GM20000 (cell line): ENCODE measurements at places on chromosomes 12 and 14.

GRCh38 chr14:52068615-52069306, at the start of gene NID2:
NID2 (minus strand) TSS chr14:52069059; CDS start chr14:52068994, 65 bp downstream.
- peak; percentile 65 for DNase-seq

DNA sequence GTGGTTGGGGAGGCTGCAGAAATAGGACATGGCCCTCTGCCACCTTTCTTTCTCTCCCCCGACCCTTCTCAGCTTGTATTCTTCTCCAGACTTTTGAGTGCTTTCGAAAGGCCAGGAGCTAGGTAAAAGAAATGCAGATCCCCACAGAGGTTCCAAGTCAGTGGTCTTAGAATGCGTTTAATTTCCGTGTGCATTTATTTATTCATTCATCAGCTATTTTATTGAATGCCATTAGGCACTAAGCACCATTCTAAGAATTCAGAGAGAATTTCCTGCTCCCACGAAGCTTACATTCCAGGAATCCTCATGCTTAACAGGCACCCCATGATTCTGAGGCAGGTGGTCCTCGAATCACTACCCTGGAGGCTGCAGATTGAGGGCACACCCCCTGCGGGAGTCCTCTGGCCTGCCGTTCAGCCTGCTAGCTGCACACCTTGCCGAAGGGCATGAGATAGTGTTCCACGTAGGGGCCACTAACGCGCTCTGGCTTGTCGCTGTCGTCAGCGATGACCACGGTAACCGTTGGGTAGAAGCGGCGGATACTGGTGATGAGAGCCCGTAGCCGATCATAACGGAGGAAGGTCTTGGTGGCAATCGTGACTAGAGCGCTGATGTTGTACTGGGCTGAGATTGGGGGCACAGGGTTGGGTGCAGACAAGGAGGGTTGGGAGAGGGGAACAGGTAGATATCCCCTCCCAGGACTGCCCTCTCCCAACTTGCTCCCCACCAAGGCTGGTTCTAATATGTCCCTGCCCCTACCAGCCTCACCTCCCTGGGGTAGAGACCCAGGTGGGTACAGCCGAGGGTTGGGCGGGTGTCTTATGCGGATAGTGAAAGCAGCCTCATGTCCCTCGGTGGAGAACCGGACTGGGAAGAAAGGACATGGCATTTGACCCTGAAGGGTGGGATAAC, 4.5 kb downstream of the B4GALNT1 start:
- no peak for DNase-seq

GRCh38 chr12:91017043-91017442, 12.3 kb upstream of the EPYC start:
- no peak for DNase-seq

DNA sequence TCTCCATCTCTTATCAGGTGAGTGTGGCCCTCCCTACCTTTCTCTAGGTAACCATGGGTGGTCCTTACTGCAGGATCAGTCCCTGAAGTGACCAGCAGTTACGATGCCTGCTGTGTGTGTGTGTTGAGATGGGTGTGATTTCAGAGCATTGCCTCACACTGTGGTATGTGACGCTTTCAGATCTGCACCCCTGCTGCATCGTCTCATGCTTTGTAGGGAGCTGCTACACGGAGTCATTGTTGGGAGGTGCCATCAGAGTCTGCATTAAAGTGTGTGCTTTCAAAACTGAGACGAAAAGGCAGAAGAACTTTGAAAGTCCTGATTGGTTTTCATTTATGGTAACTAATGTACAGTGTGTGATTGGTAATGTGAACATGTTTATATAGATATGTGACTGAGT, 150.5 kb downstream of the PELI2 start:
- DNase-seq: no peak

DNA sequence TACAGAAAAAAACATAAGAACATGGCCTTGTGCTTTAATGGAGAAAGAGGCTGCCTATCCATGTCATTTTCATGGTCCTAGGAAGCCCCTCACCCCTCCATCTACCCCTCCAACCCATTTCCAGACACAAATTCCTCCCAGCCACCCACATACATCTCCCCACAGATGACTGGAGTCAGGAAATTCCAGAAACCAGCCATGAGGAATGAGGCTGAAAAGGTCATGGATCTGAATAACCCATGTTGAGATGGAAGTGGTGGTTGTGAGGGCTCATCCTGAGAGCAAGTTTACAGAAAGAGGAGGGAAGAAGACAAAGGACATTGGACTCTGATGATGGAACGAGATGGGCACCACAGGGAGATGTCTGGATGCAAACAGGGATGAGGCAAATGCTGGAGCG, 23.9 kb upstream of the C12orf42 start:
- DNase-seq: no peak

GRCh38 chr14:94143239-94143638, 13.8 kb upstream of the IFI27L2 start:
- DNase-seq: no peak

- DNase-seq: no peak
These were observed 23.5 kb upstream of the OASL start for GRCh38 chr12:121062391-121063045.

DNA sequence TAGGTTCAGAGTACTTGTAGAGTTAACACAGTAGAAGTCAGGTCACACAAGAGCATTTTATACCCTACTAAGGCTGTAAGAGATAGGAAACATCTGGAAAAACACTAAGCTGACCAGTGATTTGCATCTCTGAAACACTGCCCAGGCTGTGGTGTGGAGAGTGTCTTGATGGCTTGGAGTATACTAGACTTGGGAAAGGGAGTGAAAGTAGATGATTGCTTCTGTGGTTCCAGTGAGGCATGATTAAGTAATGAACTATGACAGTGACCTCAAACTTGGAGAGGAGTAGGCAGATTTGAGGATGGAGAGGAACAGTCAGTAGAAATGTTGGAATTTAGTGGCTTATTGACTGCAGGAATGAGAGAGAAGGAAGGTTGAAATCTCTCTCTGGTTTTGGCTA, 201.2 kb downstream of the FLRT2 start:
- DNase-seq: no peak

GRCh38 chr14:62939970-62940369, 105.3 kb downstream of the KCNH5 start:
- no peak for DNase-seq

DNA sequence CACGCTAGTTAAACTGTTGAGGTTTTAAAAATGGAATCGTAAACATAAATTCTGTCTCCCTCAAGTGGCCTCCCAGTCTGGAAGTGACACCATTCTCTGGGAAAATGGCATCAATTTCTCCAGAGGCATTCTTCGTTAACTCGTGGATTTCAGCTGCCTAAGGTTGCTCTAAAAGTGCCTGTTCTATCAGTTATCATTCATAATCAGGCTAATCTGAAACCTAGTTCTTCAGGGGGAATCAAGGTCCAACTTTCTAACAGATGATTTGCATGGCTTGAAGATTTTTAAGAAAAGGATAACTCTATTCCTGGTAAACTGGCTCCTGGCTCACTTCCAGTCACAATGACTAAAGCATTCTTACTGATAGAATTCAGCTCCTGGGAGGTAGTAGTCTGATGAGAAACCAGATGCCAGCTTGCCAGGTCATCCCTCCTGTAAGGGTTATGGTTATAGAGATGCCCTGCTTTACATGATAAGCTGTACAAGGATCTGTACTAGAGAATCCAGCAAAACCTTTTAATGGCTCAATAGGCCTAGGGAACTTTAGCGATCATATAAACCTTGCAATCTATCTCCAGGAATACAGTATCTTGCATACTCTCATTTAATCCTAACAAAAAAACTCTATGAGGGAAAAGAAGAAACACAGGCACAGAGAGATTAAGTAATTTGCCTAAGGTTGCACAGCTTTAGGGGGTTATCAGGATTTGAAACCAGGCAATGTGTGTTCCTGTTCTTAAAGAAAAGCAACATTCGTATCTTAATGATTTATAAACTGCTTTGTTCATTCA, 1.5 kb downstream of the L3HYPDH start:
- no peak for DNase-seq

DNA sequence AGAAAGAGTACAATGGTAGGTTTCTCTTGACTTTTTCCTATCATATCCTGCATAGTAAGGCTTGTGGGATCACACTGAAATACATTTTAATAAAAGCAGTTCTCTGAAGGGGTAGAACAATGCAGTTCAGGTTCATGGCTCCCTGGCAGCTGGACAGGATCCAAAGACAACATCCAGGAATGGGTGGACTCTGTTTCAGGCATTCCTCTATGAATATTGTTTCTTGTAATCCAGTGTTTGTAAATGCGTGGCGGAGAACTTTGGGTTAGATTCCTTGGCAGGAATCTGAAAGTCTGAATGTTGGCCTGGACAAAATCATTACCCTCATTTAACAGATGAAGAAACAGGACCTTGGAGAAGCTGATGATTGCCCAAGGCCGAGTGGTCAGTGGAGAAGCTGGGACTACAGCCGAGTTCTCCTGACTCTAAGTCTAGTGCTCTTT, 43.5 kb downstream of the SYNE2 start:
- no peak for DNase-seq

DNA sequence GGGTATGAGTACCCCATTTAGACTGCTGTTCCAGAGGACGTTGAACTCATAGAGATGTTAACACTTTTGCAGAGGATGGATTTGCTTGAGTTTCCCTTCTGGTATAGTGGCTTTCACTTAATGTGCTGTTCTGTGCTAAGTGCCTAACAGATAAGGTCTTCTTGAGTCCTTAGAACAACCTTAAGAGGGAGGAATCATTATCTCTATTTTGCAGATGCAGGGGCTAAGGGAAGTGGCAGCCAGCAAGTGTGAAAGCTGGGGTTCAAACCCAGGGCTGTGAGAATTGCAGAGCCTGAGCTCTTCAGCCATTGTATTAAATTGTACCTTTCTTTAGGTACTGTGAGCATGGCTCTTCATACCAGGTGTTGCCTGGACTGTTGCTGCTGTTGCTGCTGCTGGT, 122.1 kb upstream of the NRXN3 start:
- no peak for DNase-seq

- DNase-seq: no peak
These were observed 50.7 kb upstream of the OR4E1 start for GRCh38 chr14:21724090-21724973.

DNA sequence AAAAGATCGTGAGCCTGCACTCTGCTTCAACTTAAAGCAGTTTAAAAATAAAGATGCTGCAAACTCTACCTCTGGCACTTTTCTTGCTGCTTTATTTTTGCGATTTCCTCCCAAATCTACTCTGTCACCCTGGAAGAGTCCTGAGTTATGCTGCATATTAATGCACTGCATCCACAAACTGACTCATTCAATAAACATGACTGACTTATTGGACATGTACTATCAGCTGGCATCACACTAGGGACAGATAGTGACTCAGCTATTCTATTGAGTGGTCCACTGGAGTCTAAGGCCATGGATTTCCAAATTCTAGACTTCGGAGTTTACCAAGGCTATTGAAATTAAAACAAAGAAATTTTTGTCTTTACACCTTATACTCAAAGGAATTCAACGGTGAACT, 90.7 kb upstream of the PTPRR start:
- DNase-seq: no peak

GRCh38 chr14:71538938-71539649, 393.1 kb upstream of the RGS6 start:
- DNase-seq: no peak

- DNase-seq: no peak
These were observed 15.5 kb downstream of the SLC15A5 start for GRCh38 chr12:16261944-16262475.

GRCh38 chr14:21382095-21382494, 1.7 kb downstream of the SUPT16H start:
- no peak for DNase-seq

- DNase-seq: no peak
These were observed 184.4 kb upstream of the HIF1A start for GRCh38 chr14:61510736-61511557.

GRCh38 chr12:123905319-123905925, 67.2 kb downstream of the CCDC92 start:
- DNase-seq: peak; percentile 77

- no peak for DNase-seq
These were observed 106.5 kb downstream of the ETV6 start for GRCh38 chr12:11756022-11756421.

DNA sequence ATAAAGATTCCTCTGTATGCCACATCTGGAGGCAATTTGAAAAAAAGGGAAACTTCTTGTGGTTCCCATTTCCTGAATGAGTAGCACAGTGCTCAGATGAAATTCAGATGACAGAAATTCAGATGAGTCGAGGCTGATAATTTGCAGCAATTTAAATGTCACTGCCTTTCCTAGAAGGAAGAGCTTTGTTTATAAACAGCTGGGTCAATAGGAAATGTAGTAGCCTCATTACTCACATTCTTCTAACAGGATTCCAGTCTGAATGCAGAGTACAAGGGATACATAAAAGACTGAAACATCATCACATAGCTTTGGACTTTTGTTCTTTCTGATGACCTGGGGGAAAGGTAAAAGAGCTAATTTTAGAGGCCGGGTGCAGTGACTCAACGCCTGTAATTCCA, 11.3 kb upstream of the DACT1 start:
- DNase-seq: no peak

- DNase-seq: no peak
These were observed 308.8 kb upstream of the SYT1 start for GRCh38 chr12:78555802-78556201.

- DNase-seq: no peak
These were observed 94.9 kb upstream of the TTC7B start for GRCh38 chr14:90911121-90911520.

GRCh38 chr12:129605666-129606065, 298.2 kb downstream of the TMEM132D start:
- DNase-seq: no peak

- DNase-seq: no peak
These were observed 29.0 kb upstream of the MSI1 start for GRCh38 chr12:120397824-120398540.

DNA sequence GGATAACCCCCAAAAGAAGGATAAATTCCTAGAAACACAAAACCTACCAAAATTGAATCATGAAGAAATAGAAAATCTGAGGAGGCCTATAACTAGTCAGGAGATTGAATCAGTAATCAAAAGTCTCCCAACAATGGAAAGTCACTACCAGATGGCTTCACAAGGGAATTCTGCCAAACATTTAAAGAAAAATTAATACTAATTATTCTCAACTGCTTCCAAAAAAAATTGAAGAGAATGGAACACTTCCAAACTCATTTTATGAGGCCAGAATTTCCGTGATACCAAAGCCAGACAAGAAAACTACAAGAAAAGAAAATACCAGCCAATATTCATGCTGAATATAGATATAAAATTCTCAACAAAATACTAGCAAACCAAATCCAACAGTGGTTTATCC, 7.8 kb upstream of the ABCC9 start:
- DNase-seq: no peak

DNA sequence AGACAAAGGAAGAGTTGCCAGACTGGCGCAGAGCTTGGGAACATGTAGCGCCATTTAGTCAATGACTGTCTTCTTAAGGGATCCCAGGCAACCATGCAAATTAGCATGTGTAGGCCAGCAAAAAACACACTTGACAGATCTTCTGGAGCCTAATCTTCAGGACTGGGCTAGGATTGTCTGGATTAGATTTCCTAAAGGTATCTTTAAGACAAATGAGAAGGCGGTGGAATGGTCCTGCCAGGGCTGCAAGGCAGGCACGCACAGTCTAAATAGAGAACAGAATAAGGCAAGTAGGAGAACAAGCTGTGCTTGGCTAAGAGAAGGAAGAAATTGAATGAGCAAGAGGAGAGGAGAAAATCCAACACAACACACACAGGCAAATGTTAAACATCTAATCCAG, 80.0 kb downstream of the CIT start:
- no peak for DNase-seq

- DNase-seq: peak; percentile 50
These were observed 47.8 kb upstream of the RERG start for GRCh38 chr12:15268927-15269552.
